Activated T-cell treated with anti-CD3 and anti-CD28 coated beads for 4 hours (primary cell): ENCODE measurements at places on chromosomes 16 and 17.

GRCh38 chr17:31494259-31495021 is 103.0 kb downstream of the RAB11FIP4 start:
- DNase-seq = peak; percentile 52

GRCh38 chr17:17750881-17751280 is 69.6 kb downstream of the RAI1 start:
- DNase-seq = no peak

DNA sequence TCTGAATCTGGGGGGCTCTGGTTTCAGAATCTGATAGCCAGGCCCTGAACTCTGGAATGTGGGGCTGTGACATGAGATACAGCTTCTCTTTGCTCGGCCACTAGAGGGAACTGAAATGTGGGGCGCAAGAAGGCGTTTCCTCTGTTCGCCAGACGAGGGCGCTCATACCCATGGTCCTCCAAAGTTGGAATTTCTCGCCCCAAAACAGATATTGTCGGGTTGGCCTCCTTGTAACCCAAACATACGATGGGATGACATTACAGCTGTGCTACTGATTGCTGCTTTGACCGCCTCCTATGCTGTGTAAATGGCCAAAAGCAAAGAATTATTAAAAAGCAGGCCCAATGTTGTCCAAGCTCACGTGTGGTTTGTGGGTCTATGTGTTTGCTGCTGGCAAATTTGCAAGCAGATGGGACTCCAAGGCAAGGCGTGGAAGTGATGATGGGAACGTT is 13.1 kb upstream of the MSI2 start:
- DNase-seq = peak; percentile 70

GRCh38 chr17:6366221-6366666 is 68.7 kb downstream of the AIPL1 start:
- no peak for DNase-seq

GRCh38 chr16:31072540-31073141 is 1.4 kb downstream of the ZNF668 start:
- no peak for DNase-seq

DNA sequence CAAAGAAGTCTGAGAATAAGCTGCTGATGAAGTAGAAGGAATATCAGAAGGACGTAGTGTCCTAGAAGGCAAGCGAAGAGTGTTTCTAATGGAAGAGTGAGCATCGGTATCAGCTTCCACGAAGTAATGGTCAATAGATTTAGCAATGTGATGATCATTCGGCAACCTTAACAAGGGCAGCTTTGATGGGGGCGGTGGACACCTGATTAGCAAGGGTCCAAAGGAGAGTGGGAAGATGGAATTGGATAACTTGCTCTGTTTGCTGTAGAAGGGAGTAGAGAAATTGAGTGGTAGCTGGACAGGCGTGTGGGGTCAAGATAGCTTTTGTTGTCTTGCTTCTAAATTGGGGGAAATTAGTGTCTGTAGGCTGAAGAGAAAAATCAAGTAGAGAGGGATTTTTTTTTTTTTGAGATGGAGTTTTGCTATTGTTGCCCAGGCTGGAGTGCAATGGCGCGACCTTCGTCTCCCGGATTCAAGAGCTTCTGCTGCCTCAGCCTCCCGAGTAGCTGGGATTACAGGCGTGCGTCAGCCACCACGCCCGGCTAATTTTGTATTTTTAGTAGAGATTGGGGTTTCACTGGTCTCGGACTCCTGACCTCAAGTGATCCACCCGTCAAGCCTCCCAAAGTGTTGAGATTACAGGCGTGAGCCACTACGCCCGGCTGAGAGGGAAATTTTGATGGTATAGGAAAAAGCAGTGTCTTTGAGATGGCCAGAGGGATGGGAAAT is 13.9 kb upstream of the HES7 start:
- no peak for DNase-seq

DNA sequence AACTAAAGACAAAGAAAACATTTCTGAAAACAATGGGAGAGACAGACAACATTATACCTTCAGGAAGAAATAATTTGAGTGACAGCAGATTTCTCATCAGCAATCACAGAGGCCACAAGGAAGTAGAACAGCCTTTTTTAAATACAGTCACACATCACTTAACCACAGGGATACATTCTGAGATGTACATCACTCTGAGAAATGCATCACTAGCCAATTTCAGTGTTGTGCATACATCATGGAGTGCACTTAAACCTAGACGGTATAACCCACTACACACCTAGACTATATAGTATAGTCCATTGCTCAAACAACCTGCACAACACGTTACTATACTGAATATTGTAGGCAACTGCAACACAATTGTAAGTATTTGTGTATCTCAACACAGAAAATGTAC is 24.9 kb upstream of the ALOX12 start:
- DNase-seq = no peak

DNA sequence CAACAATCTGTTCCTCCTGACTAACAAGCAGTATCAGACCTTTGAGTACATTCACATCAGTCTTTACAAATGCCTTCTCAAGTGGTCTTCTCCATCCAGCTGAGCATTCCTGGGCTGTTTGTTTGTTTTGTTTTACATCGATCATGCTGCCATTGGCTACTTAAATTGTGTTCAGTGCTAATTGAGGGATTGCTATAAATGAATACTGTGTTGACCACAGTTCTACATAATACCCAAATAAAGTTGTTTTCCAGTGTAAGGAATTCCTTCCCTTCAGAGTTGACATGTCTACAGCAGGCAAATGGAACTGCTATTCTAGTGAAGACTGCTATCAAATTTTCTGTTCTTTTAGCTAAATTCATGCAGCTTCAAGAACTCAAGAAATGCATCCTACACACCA is 3.2 kb downstream of the CDH8 start:
- no peak for DNase-seq

GRCh38 chr16:47461598-47462266 is 601 bp downstream of the PHKB start:
- DNase-seq = no peak

GRCh38 chr17:45722161-45722560 is 62.0 kb upstream of the CRHR1 start:
- DNase-seq = no peak

DNA sequence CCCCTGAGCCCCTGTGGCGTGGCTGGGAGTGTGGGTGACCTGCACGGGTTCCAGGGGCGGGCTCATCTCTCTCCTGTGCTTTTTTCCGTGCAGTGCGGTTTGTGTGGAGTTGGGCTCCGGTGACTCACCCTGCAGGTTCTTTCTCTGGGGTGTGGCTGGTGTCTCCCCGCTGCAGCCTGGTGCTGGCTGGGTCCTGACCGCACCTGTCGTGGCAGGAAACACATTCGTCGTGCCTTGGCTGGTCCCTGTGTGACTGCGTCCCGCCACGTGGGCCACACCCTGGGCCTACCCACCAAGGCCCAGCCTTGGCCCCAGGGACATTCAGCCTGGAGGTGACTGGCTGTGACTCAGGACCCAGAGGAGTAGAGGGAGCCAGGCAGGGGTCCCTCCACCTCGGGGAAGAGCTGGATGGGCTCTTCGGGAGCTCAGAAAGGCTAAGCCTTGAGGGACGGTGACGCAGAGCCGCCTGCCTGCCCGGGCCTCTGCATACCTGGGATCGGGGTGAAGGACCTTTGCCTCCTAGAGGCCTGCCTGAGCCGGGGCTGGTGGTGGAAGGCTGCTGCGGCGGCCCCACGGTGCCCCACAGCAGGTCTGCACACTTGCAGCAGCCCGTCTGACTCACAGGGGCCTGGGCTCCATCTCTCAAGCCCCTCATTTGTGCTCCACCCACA is 7.8 kb downstream of the TRAF7 start:
- DNase-seq = no peak

DNA sequence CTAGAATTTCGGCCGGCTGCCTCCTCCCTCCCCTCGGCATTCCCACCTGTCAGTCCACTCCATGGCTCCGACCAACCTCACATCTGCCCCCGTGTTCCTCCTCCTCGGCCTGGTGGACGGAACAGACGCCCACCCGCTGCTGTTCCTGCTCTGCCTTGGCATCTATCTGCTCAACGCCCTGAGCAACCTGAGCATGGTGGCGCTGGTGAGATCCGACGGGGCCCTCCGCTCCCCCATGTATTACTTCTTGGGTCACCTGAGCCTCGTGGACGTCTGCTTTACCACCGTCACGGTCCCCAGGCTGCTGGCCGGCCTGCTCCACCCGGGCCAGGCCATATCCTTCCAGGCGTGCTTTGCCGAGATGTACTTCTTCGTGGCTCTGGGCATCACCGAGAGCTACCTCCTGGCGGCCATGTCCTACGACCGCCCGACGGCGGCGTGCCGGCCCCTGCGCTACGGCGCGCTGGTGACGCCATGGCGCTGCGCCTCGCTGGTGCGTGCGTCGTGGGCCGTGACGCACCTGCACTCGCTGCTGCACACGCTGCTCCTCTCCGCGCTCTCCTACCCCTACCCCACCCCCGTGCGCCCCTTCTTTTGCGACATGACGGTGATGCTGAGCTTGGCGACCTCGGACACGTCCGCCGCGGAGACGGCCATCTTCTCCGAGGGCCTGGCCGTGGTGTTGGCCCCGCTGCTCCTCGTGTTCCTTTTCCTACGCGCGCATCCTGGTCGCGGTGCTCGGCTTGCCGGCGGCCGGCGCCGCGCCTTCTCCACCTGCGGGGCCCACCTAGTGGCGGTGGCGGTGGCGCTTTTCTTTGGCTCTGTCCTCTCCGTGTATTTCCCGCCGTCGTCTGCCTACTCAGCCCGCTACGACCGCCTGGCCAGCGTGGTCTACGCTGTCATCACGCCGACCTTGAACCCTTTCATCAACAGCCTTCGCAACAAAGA is at the start of gene OR3A2:
TSS of gene OR3A2 (minus strand) at position 440 of the 948 bp plus-strand sequence.
- peak; percentile 3 for DNase-seq

- DNase-seq = no peak
Measured at GRCh38 chr16:2514333-2515179, 804 bp downstream of the ATP6V0C start.
